ENCODE measurements at places on chromosomes 1 and 21.

DNA sequence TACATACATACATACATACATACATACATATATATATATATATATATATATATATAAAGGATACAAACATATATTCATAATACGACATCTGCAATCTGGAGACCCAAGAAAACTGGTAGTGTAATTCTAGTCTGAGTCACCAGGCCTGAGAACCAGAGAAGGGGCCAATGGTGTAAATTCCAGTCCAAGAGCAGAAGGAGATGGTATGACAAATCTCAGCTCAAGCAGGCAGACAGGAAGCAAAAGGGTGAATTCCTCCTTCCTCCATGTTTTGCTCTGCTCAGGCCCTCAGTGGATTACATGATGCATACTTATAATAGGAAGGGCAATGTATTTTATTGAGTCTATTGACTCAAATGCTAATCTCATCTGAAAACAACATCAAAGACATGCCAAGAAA lies 1060.4 kb upstream of the TMPRSS15 start:
- no peak for DNase-seq

GRCh38 chr1:41800311-41800829 lies 118.4 kb downstream of the HIVEP3 start:
- no peak for DNase-seq

GRCh38 chr1:94790246-94790645 lies 29.9 kb upstream of the SLC44A3 start:
- DNase-seq: no peak

GRCh38 chr1:151486557-151486956 lies 24.6 kb upstream of the CGN start:
- DNase-seq: no peak

DNA sequence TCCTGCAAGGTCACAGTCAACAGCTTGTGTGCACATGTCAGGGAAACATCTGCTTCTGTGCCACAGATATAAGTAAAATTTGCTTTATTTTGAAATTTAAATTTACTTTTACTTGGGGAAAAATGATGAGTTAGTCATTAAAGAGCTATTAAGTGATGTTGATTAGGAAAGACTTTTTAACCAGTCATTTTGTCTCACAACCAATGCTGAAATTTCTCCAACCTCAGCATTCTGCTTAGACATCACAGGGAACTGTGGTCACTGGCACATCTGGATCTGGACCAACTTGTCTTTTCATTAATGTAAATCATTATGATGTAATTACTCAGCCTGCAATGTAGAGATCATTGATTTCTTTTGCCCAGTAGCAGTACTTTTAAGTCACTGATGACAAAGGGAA lies 301.0 kb downstream of the TTLL7 start:
- no peak for DNase-seq

DNA sequence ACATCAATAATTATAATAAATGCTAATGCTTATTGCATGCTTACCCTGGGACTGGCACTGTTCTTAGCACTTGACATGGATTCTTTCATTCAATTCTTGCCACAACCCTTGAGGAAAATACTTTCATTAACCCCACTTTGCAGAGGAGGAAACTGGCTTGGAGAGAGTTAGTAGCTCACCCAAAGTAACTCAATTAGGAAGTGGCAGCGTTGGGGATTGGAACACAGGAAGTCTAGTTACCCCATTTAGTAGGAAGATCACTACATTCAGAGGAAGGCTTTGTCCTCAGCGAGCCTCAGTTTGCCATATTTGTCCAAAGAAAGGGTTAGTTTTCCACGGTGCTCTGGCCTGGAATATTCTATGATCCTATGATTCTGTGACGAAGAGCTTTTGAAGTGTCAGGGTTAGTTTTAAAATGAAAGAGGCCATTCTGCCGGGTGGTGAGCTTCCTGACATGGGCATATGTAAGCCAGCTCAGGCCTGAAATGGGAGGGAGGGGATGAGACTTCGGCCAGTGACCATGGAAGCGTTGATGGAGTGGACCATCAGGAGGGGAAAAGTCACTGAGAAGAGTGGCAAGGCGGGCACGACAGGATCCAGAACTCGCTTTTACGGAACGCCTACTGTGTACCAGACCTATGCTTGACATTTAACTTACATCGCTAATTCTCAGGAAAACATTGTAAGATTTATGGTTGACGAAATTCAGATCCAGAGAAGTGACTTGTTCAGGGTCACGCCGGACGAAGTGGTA lies 28.2 kb upstream of the EPB41 start:
- DNase-seq: peak; percentile 51

GRCh38 chr1:9559673-9560072 lies 20.4 kb downstream of the SLC25A33 start:
- no peak for DNase-seq

GRCh38 chr1:3029481-3029961 lies 8.3 kb downstream of the ACTRT2 start:
- no peak for DNase-seq

GRCh38 chr1:47936916-47937551 lies 60.2 kb downstream of the TRABD2B start:
- DNase-seq: no peak

- DNase-seq: no peak
These were observed 646.9 kb upstream of the ZP4 start for GRCh38 chr1:238537641-238538040.

GRCh38 chr1:12516741-12517140 lies 101.3 kb downstream of the DHRS3 start:
- no peak for DNase-seq

DNA sequence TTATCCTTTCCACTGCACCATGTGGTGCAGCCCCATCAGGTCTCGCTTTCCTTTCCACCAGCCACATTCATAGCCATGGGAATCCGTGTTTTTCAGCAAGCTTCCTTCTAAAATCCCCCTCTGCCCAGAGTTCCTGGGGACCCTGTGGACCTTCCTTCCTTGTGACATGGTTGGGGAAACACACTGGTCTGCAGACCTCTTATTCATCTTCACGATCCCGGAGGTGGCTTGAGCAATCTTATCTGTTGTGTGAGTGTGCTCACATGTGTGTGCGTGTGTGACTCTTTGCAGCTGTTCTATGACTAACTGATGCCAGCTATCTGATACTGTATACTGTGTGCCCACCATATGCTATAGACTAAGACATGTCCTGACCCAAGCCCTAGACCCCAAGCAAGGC lies 15.6 kb upstream of the IL10 start:
- peak; percentile 46 for DNase-seq

- DNase-seq: no peak
These were observed 160.0 kb downstream of the PRDM2 start for GRCh38 chr1:13860031-13860430.

GRCh38 chr1:117656202-117656641 lies 50.4 kb downstream of the TENT5C start:
- peak; percentile 48 for DNase-seq

- peak; percentile 19 for DNase-seq
These were observed 253.1 kb upstream of the ADGRL4 start for GRCh38 chr1:79259390-79260336.

- DNase-seq: no peak
These were observed 154.8 kb downstream of the C1orf21 start for GRCh38 chr1:184541537-184542152.

GRCh38 chr1:151801846-151802245 lies 3.4 kb downstream of the LINGO4 start:
- DNase-seq: no peak

DNA sequence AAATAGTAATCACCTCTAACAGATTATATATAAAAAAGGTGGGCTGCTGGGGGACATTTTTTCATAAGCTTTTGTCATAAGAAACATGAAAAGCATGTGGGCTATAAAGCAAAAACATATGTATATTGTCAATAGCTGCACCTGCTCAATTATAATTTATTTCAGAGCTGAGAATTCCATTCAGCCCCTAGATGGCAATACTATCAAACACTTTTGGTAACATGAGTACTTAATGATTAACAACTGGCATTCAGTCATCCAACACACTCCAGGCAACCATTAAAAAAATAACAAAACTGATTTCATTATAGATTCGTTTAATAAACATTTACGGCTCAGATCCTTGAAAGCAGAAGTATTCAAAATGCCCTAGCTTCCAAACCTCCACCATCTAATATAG lies 115.1 kb downstream of the KCTD3 start:
- DNase-seq: no peak

- DNase-seq: no peak
These were observed 16.8 kb upstream of the INTS3 start for GRCh38 chr1:153711026-153711425.

GRCh38 chr1:110582378-110582777 lies 23.8 kb downstream of the KCNA2 start:
- no peak for DNase-seq

DNA sequence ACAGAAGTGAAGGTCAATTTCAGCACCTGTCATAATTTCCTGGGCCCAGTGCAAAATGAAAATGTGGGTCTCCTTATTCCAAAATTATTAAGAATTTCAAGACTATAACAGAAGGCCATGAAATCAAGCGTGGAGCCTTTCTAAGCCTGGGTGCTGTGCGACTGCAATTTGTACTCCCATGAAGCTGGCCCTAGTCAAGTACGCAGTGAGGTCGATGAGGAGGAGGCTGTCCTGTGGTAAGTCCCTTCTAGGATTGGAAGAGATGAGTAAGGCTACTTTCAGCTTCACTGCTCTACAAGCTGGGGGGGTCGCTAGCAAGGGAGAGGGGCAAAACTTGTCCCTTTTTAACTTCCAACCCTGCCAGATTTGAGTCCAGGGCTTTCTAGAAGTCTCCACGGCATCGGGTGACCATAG lies 410 bp upstream of the NUDC start:
- no peak for DNase-seq

- peak; percentile 61 for DNase-seq
These were observed 8.5 kb upstream of the B4GALT3 start for GRCh38 chr1:161185732-161186311.

DNA sequence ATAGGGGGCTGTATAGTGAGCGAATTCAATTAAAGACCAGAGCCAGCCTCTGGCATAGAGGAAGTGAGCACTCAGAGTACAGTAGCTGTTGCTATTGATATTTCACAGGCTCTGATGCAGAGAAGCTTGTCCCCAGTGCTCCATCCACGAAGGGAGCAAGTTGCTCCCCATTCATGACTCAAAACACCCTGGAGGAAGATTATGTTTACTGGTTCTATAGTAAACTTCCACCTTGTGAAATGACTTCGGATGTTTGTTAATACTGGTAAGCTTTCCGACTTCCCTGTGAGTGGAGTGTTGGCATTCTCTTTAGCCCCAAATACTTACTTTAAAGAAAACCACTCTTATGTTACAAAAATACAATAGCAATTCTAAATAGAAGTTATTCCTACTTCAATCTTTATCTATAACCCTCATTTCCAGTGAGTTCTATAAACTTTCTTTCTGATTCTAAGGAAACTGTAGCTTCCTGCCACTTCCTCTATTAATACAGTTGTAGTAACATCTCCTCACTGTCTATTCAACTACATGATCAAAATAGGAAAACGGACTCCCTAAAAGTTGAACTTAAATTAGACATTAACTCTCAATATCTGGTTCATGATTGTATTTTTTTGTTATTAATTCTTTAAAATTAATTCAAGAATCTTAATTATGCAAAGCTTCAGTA lies 46.4 kb downstream of the ZNF281 start:
- peak; percentile 24 for DNase-seq

GRCh38 chr1:214332946-214333798 lies 52.2 kb downstream of the SMYD2 start:
- peak; percentile 64 for DNase-seq

DNA sequence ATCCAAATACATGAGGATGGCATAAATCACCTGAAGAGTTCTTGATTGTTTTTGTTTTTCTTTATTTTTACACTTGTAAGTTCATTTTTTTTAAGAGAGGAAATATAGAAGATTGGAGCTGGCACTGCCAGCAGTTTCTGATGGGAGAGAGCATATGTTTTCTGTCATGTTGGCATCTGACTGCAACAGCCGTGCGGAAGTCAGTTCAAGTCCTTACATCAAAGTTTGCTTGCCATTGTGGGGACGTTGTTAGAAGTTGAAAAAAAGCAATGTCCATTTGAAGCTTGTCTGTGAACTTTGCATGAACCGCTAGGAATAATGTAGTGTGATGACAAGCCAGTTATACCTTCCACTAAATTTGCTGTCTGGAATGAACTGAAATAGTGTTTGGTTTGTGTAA lies 126.5 kb upstream of the USH2A start:
- no peak for DNase-seq

GRCh38 chr21:46094401-46095082 lies 3.4 kb upstream of the COL6A2 start:
- no peak for DNase-seq

GRCh38 chr1:14514739-14515138 lies 83.7 kb upstream of the KAZN start:
- DNase-seq: no peak

DNA sequence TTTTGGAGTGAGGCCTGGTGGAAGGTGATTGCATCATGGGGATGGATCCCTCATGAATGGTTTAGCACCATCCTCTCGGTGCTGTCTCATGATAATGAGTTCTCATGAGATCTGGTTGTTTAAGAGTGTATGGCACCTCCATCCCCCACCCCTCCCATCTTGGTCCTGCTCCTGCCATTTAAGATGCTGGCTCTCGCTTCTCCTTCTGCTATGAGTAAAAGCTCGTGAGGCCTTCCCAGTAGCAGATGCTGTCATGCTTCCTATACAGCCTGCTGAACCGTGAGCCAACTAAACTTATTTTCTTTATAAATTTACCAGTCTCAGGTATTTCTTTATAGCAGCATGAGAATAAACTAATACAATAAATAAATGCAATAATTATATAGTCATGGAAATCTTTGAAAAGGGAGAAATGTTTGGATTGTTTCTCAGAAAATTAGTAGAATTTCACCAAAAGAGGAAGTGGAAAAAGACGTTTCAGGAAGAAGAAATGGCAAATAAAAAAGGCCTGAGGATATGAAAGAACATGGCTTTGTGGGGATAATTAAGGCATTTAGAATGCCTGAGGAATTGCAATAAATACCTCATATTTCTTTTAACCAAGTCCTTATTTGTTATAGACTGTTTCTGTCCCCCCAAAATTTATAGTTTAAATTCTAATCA lies 451.2 kb upstream of the ADGRL4 start:
- no peak for DNase-seq

- DNase-seq: no peak
These were observed 47.4 kb downstream of the ACTN2 start for GRCh38 chr1:236733653-236734052.

GRCh38 chr1:220696863-220697231 lies 6.7 kb downstream of the C1orf115 start:
- peak; percentile 15 for DNase-seq

- peak; percentile 42 for DNase-seq
These were observed 3.4 kb upstream of the LEFTY2 start for GRCh38 chr1:225944387-225944786.

- DNase-seq: no peak
These were observed 135.7 kb upstream of the RUNX3 start for GRCh38 chr1:25065795-25066238.

- no peak for DNase-seq
These were observed 261.5 kb downstream of the GPATCH2 start for GRCh38 chr1:217369271-217369981.

- peak; percentile 86 for DNase-seq
These were observed 125.3 kb downstream of the SYT2 start for GRCh38 chr1:202584707-202585589.

DNA sequence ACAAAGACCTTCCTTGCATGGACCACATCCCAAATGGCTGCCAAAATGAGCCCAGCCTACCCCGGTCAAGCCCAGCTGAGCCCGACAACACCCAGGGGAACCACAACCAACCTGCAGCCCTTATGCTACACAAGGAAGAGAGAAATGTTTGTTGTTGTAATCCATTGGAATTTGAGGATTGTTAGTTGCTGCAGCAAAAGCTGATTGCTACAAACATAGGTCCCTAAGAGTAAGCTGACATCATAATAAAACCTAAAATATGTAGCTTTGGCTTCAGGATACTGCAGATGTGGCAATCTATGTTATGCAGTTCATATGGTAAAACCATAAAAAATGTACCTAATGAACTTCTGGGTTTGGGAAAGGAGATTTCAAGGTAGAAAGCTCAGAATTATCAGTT lies 65.5 kb upstream of the DNAH14 start:
- DNase-seq: no peak

All from hematopoietic multipotent progenitor cell treated with erythropoietin and hydrocortisone succinate and interleukin-3 and kit ligand, for 4 days (in vitro differentiated cells).